ENCODE measurements at places on chromosomes 16 and 17.

DNA sequence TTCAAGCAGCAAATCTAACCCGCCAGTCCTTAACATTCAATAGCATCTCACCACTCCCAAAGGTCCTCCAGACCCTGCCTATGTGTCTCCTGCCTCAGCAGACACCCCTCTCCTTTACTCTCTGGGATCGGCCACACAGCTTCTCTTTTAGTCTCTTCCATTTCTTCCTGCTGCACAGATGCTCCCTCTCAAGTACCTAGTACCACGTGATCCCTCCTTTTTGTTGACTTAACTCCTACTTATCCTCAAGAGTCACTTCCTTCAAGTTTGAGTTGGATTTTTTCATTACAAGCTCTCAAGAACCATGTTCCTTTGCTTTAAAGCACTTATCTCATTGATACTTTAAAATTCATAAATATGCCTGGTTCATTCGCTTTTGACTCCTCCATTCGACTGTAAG lies 24.9 kb downstream of the AMFR start:
- DNase-seq: no peak

GRCh38 chr17:59711936-59712335 lies 4.5 kb downstream of the VMP1 start:
- no peak for DNase-seq

GRCh38 chr16:70434484-70435260 lies 4.2 kb downstream of the ST3GAL2 start:
- no peak for DNase-seq

DNA sequence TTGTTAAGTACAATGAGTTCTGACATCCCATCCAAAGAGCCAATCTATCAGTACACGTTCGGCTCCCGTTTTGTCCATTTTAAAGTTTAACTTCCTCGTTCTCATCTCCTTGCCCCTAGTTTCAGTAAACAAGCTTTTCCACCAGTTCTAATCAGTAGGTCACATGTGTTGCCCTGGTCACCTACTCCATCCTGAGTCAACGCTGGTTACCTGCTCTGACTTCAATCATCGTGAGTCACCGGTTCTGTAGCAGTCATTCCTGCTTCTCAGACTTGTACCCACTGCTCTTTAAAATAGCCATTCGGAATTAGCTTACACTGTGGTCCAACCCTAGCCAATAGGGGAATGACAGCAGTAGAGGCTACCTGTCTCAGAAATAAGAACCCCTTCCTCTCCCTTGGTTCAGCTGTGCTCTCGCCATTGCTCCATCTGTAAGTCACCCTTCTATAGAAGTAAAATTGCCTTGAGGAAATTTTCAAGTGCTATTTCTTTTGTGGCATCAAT lies 191.0 kb downstream of the CPPED1 start:
- DNase-seq: no peak

All from activated T-cell treated with anti-CD3 and anti-CD28 coated beads, Interleukin-2, amount 50 U/mL, for 1 hour (primary cell).